ENCODE measurements at places on chromosomes 5 and 9. TPM values are rescaled to one million over a fixed set of nuclear protein-coding genes. Genes with fewer than 3 reads are reported as not detected.

IRGM gene
- not detected for polyA plus RNA-seq

MAMDC2 gene
- polyA plus RNA-seq, result 13.0 TPM

KCNV2 gene
- 0.18 TPM for polyA plus RNA-seq

ECM2 gene
- polyA plus RNA-seq, result 2.8 TPM

PCDHA6 gene
- polyA plus RNA-seq, result not detected

IFNA21 gene
- polyA plus RNA-seq, result not detected

CDKN2A gene
- 2.7 TPM for polyA plus RNA-seq

C5orf46 gene
- polyA plus RNA-seq, result not detected

LCN15 gene
- polyA plus RNA-seq, result 0.46 TPM

OR1Q1 gene
- not detected for polyA plus RNA-seq

ARID3C gene
- not detected for polyA plus RNA-seq

PCDHB14 gene
- not detected for polyA plus RNA-seq

IL7R gene
- 2.9 TPM for polyA plus RNA-seq

ENTPD2 gene
- polyA plus RNA-seq, result 5.5 TPM

DAPK1 gene
- 8.9 TPM for polyA plus RNA-seq

PNPLA7 gene
- 3.1 TPM for polyA plus RNA-seq

PDE6A gene
- polyA plus RNA-seq, result not detected

PCDHA12 gene
- polyA plus RNA-seq, result 0.03 TPM

PCDHB11 gene
- polyA plus RNA-seq, result not detected

C9orf152 gene
- 25.7 TPM for polyA plus RNA-seq

MCC gene
- 0.81 TPM for polyA plus RNA-seq

NTRK2 gene
- polyA plus RNA-seq, result not detected

NMUR2 gene
- not detected for polyA plus RNA-seq

EFNA5 gene
- 0.54 TPM for polyA plus RNA-seq

UBAP1 gene
- 34.0 TPM for polyA plus RNA-seq

NPDC1 gene
- polyA plus RNA-seq, result 18.3 TPM

MSX2 gene
- polyA plus RNA-seq, result not detected

GLDC gene
- 0.81 TPM for polyA plus RNA-seq

ADGRD2 gene
- polyA plus RNA-seq, result not detected

SEMA5A gene
- polyA plus RNA-seq, result 0.45 TPM

CTNND2 gene
- polyA plus RNA-seq, result not detected

FCN2 gene
- not detected for polyA plus RNA-seq

HACD4 gene
- polyA plus RNA-seq, result 0.94 TPM

GABRA1 gene
- polyA plus RNA-seq, result 0.10 TPM

TTC16 gene
- polyA plus RNA-seq, result not detected

CBY3 gene
- 1.0 TPM for polyA plus RNA-seq

LMX1B gene
- polyA plus RNA-seq, result not detected

CD72 gene
- 1.6 TPM for polyA plus RNA-seq

OSTF1 gene
- 48.9 TPM for polyA plus RNA-seq

NANS gene
- 82.4 TPM for polyA plus RNA-seq

TTLL11 gene
- polyA plus RNA-seq, result 4.0 TPM

CAMSAP1 gene
- 1.6 TPM for polyA plus RNA-seq

TMEM215 gene
- not detected for polyA plus RNA-seq

RNF130 gene
- polyA plus RNA-seq, result 34.6 TPM

MAP1B gene
- polyA plus RNA-seq, result 1.1 TPM

PCDHGB1 gene
- 0.21 TPM for polyA plus RNA-seq

MARCHF11 gene
- polyA plus RNA-seq, result not detected

SNCB gene
- polyA plus RNA-seq, result not detected

PCDHGB7 gene
- not detected for polyA plus RNA-seq

TAF11L5 gene
- not detected for polyA plus RNA-seq

CNTNAP3 gene
- 1.6 TPM for polyA plus RNA-seq

SLC6A3 gene
- polyA plus RNA-seq, result 0.30 TPM

SHB gene
- 9.2 TPM for polyA plus RNA-seq

FBXL7 gene
- 1.9 TPM for polyA plus RNA-seq

KIF20A gene
- polyA plus RNA-seq, result 2.5 TPM

SLC34A3 gene
- polyA plus RNA-seq, result 0.89 TPM

Measured in small intestine (tissue), 16 donors.